Activated T-helper 9 cell treated with anti-CD3 and anti-CD28 coated beads, Interleukin-2, amount 50 U/mL, for 16 hours (primary cell): ENCODE measurements at places on chromosomes 5 and 9.

- DNase-seq: no peak
These were observed 54.6 kb upstream of the ECM2 start for GRCh38 chr9:92590377-92590776.

DNA sequence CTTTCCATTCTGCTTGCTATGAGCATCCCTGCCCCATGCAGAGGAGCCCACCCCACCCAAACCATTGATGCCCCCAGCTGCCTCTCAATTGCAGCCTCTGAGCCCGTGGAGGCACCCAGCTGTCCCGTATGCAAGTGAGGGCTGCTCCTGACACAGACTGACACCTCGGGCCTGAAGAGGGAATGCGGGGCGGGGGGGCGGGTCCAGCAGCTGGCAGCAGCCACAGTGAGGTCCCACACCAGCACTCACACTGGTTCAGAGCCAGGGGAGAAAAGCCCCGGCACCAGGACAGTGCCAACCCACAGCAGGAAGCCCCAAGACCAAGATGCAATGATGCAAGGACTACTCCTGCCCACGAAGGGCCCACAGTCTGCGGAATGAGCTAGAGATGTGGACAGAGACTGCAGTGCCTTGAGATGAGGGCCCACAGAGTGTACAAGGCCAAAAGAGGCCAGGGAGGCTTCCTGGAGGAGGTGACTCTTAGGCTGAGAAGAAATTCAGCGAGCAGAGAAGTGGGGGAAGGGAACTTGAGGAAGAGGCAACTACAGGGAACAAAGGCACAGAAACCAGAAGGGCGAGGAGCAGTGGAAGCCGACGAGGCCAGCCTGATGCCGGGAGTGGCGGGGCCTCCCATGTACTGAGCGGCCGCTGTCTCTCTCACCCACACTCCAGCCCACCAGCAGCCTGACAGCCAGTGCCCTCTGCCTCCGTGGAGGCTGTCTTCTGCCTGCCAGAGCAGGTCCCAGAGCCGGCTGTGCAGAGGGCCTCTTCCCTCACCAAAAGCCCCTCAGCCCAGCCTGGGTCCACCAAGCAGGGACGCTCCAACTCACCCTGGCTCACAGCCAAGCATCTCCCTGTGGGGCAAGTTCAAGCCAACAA, 9.2 kb downstream of the EEIG1 start:
- DNase-seq: no peak

DNA sequence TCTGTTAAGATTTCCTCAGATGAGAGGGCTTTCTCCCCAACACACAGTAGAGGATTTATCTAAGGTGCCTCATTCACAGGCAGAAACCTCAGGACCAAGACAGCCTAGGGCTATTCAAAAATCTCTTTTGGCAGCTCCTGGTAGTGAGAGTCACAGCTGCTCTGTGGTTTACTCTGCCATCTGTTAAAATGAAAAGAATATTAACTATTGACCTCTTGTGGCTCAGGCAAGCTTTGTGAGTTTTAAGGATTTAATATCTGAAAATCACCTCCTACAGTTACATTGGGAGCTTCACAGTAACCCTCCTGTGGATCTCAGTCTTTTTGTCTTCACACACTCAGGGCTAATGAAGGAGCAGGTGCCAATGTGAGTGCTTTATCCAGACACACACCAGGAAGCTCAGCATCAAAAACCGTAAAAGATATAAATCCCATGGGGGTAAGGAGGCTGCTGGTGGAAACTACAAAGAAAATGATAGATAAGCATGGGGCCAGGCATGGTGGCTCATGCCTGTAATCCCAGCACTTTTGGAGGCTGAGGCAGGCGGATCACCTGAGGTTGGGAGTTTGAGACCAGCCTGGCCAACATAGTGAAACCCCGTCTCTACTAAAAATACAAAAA, 29.7 kb downstream of the PPP1R2B start:
- DNase-seq: no peak

- DNase-seq: no peak
These were observed 169.7 kb upstream of the SMARCA2 start for GRCh38 chr9:1845425-1845824.

- DNase-seq: no peak
These were observed 28.4 kb downstream of the ZDHHC11B start for GRCh38 chr5:756171-756570.

GRCh38 chr5:134439210-134439654, 27.6 kb upstream of the CDKN2AIPNL start:
- DNase-seq: no peak

DNA sequence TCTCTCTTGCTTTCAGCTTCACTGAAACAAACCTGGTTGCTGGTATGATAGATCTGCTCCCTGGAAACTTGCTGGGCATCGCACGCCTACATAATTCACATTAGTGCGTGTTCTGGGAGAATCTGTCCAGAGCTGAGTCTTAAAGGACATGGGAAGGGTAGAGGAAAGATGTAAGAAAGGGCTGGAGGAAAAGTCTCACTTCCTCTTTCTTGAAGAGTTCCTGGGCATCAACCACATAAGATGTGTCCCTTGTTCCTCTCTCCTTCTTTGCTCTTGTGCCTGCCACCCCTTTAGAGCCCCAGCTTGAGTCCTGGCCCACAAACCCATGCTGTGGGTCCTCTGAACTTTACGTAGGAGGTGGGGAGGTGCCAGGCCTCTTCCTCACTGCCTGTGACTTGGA, 205.3 kb upstream of the PANK3 start:
- no peak for DNase-seq

- no peak for DNase-seq
These were observed 14.8 kb upstream of the FAM174A start for GRCh38 chr5:100520348-100520747.

- DNase-seq: no peak
These were observed 26.7 kb downstream of the LHX2 start for GRCh38 chr9:124038239-124038638.

DNA sequence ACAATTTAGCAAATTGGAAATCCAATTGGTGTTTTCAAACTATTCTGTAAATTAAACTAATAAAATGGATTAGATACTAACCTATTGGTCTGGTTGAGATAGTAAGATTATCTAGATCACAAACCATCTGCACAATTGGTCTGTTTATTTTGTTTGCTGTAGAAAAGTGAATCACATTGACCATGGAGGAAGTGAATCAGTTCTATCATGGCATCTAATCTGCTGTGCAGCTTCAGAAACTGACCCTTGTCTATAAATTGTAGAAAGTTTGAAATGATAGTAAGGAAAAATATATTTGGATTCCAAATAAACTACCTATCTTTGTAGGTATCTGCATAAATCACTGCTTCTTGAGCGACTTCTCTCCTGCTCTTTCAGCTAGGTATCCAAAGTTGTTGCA, 1865.4 kb downstream of the MAT2B start:
- no peak for DNase-seq

- no peak for DNase-seq
These were observed 106.6 kb upstream of the TLE4 start for GRCh38 chr9:79465156-79465555.

DNA sequence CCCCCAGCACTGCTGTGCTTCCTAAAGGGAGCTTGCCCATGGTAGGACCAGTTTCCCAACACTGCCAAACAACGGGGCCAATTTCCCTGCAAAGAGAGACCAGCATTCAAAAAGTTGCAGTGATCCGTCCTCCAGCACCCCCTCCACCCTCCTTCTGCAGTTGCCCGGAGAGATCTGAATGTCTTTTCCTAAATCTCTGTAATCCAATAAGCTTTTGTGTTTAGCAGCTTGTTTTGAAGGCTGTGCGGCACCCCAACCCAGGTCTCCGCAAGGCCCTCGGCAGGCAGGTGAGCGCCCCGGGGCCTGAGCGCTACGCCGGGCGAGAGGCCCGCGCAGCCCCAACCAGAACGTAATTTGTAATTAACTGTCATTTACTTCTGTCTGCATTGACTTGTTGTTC, 366.9 kb upstream of the IRX2 start:
- DNase-seq: no peak

GRCh38 chr5:107805166-107805565, 134.4 kb upstream of the EFNA5 start:
- no peak for DNase-seq

- DNase-seq: no peak
These were observed 52.8 kb upstream of the TUT7 start for GRCh38 chr9:86407022-86407421.

- no peak for DNase-seq
These were observed 48.9 kb downstream of the FAM174A start for GRCh38 chr5:100584069-100584468.

DNA sequence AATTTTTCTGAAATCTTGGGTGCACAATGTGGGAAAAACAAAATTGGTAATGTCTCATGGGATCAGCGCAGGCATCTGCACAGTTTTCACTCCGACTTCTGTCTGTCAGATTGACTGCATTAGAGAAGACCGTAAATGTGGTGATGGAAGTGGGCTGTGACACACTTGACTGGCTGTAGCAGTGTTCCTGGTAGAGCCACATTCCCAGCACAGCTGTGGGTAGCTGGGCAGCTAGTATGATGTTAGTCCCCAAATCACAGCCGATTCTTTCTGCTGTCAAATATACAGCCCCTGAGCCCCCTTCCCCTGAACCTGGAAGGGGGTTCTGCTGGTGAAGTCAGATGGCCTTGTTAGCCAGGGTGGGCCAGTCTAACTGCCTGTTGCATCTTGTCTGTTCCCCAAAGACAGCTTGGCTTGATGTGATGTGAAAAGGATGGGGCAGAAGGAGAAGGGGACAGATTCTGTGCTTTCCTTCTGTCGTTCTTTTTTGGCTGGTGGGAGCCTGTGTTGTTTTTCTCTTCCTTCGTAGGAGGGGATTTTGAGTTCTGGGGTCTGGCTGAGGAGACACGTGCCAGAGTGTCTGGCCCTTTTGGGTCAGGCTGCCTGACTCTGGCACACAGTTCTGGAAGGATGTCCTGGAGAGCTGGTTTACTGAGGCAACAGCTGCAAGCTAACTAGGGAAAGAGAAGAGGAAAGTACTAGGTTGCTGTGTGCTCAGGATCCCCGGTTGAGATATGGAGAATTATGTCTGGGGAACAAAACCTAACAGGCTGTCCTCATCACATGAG, 66.4 kb upstream of the SPRY4 start:
- DNase-seq: no peak

DNA sequence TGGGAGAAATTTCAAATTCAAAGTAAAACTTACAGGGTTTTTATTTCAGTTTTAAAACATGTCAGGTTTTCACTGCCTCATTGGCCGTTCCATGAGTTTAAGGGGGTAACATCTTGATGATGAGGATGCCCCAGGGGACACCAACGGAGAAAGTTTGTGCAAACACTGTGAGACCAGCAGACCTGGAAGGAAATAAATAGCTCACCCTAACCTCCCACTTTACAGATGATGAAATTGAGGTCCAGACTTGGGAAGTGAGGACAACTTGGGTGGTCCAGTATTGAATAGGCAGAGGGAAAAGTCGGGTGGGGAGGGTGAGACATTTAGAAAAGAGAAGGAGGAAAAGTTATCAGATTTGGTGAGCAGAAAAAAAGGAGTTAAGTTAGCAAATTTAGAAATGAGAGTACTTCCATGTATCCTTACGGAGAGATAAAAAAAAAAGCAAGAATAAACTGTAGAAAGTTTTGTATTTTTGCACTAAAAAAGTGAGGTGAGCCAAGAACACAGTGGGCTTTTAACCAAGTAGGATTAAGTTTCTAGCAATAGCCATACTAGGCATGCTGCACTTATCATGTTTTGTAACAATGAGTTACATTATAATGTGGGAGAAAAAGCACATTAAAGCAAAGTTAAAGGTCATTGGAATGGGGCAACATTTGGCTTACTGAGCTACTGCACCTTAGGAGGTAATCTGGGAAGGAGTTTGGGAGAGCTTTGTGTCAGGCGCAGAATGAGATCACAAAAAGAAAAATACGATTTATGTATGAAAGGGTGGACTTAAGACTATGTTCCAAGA, 125.1 kb downstream of the GAS1 start:
- DNase-seq: no peak

DNA sequence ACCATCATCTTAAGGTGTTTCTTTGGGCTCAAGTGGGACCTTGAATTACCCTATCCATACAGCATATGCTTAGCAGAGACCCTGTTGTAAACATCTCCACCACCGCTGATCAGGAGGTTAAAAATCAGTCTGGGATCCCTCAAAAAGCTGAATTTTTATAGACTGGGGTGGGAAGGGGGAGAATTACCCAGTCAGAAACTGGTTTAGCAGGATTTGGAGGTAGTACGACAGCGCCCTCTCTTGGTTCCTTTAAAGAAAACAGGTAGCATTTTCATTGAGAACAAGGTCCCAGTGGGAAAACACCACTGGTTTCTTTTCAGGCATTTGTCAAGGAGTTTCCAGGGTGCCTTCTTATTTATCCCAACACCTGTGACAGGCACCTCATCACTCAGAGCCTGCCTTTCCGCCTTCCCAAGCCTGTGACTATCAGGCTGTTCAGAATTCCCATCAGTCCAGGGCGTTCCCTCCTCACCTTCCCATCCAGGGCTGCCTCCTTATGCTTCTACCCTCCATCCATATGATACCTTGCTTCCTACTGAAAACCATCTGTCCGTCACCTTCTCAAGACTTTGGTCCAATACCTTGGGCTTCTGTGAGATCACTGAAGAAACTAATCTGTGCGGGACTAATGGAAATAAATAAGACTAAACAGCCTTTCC, 203.8 kb upstream of the RAI14 start:
- no peak for DNase-seq

- DNase-seq: no peak
These were observed 22.1 kb upstream of the UGCG start for GRCh38 chr9:111874500-111874899.

GRCh38 chr5:178902849-178903248, 7.1 kb downstream of the ZFP2 start:
- no peak for DNase-seq

DNA sequence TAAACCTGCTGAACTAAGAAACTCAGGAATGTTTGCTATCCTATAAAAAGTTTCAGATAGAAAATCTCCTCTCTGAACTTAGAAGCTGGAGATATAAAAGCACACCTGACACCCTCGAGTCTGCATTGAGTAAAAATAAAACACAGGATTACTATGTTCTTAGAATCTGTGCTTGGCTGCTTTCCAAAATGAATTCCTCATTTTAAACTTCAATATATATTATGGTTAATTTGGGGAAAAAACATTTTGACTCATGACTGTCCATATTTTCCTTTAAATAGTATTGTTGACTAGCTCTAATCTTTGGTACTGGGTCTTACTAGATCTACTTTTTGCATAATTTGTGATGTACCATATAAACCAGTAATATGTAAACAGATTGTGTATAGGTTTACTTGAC, 36.7 kb downstream of the FBXW2 start:
- no peak for DNase-seq

DNA sequence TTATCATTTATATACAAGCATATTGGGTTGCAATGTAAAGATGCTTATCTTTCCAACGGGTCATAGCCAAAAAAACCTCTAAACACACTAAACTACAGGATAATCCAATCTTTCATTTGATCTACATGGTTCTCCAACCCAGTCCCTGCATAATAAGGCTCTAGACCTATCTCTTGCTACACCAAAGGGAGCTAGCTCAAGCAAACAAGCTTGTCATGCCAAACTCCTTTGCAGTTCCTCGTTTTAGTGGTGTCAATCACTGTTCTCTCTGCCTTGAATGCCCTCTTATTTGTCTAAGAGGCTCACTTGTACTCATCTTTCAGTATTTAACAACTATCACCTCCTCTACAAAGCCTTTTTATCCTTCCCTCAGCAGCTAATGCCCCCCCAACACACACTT, 5.6 kb downstream of the HOMER1 start:
- DNase-seq: no peak

GRCh38 chr9:29475471-29475870, 1902.2 kb upstream of the C9orf72 start:
- no peak for DNase-seq

GRCh38 chr9:87280421-87280820, 217.2 kb upstream of the DAPK1 start:
- no peak for DNase-seq

- DNase-seq: no peak
These were observed 106.6 kb downstream of the SIL1 start for GRCh38 chr5:139091439-139092156.
